Left cardiac atrium (tissue), 4 donors: ENCODE measurements at places on chromosomes 3 and 15.
A peak's percentile ranks its signal among the peaks of the same experiment; 100 is the strongest.

- no peak for DNase-seq
These were observed 2.7 kb downstream of the PDCD7 start for GRCh38 chr15:65130941-65131340.

DNA sequence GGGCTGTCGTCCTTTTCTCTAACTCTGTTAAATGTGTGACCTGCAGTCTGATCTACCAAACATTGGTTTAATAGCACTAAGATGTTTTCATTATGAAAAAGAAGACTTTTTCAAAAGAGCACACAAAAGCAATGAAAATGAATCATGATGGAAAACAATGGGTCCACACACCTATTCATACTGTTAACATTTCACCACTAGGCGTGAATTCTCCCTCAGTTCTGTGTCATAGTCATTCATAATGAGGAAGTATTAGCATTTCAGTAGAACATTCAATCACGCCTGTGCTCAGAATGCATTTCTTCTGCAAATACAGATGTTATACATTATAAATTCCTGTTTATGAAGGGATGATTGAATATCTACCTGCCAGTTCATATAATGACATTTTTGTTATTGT, 35.9 kb downstream of the EIF4E3 start:
- DNase-seq, result no peak

DNA sequence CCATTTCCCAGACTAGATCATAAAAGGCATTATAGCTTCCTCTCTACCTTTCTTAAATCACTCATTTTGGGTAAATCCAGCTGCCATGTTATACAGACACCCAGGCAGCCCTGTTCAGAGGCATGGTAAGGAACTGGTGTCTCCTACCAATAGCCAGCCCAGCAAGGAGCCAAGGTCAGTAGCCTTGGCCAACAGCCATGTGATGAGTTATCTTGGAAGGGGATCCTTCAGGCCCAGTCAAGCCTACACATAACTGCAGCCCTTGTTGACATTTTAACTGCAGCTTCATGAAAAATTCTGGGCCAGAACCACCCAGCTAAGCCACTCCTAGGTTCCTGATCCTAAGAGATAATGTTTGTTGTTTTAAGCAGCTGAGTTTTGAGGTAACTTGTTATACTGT, 29.0 kb upstream of the ZMAT3 start:
- no peak for DNase-seq

DNA sequence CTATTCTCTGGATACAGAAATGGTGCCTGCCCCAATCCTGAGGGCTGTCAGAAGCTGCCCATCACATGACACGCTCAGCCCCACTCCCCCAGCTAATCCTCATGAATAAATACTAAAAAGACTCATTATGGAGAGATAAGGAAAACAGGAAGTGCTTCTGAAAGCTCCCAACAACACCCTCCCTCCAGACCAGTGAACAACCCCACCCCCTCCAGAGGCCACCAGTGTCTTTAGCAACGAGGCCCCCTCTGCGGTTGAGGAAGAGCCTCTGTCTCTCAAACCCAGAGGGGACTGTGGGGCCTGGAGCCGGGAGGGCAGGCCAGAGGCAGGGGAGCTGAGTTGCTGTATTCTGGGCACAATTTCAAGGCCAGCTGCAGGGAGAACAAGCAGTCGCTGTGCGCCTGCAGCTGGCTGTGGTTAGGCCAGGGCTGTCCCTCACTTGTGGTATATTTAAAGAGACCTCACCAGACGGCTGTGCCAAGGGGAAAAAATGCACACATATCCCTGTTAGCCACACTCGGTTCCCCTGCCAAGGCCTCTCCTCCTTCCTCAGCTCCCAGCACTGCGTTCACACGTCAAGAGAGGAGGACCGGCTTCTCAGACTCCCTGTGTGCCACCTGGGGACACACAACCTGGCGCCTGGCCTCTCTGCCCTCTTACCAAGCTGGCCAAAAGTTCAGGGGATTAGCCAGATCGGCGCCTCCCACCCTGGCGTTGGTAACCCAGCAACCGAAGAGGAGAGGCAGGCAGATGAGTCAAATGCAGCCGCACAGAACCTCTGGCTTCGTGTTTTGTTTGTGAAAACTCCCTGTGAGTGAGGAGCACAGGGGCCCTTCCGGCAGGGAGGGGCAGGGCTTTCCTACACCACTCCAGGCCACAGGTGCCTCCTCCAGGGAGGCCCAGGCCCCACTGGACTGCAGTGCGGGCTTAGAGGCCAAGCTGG, 101.2 kb upstream of the ETV5 start:
- DNase-seq, result peak; percentile 50

DNA sequence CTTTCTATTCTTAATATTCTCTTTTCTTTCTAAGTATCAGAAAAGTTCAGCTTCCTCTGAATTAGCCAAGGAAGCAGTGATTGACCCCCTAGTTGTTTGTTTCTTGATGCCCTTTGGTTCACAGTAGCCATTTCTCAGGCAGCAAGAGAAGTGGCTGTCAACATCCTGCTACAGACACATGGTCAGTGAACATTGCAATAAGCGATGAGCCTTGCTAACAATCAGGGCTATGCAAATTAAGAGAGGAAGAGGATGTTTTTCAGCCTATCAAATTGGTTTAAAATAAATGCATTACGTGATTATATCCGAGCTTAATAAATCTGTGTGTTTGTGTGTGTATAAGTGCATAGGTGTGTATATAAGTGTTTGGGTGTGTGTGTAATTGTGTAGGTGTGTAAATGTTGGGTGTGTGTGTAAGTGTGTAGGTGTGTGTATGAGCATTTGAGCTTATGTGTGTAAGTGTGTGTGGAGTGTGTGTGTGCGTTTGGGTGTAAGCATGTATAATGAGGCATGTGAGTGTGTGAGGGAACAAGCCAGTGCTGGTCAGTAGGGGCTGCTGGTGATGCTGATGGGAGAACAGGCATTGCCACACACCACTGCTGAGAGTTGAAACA, 78.1 kb upstream of the XCR1 start:
- no peak for DNase-seq

- DNase-seq, result no peak
These were observed 55.9 kb downstream of the MDFIC2 start for GRCh38 chr3:70256566-70256965.

DNA sequence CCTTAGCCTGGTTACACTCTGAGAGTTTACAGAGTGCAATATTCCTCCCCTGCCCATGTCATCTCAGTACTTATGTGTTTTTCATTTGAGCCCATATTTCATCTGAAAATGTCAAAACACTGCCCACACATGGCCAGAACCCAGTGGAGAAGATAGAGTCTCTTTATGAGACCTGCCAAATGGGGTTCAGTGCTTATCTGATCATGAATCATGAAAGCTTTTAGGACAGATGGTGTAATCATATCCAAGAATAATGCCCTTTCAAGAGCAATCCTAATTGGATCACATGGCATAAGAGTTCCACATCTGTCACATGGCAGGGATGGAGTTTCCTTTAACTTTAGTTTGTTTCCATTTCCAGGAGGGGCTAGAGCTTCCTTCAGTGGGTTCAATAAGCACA, 77.2 kb upstream of the AGBL1 start:
- DNase-seq, result no peak

DNA sequence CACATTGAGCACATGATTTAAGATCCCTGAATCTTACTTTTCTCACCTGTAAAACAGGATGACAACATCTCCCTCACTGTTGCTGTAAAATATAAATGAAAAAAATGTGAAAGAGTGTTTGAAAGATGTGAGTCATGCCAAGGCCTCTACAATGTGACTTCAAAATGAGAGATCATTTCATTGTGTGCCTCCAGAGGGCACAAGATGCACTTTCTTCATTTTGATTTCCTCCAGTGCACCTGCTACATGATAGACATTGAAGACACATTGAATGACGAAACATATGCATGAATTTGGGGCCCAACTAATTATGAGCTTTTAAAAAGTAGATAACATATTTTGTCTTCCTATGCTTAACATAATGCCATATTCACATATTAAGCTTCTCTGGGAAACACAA, 170.3 kb downstream of the MOBP start:
- no peak for DNase-seq

DNA sequence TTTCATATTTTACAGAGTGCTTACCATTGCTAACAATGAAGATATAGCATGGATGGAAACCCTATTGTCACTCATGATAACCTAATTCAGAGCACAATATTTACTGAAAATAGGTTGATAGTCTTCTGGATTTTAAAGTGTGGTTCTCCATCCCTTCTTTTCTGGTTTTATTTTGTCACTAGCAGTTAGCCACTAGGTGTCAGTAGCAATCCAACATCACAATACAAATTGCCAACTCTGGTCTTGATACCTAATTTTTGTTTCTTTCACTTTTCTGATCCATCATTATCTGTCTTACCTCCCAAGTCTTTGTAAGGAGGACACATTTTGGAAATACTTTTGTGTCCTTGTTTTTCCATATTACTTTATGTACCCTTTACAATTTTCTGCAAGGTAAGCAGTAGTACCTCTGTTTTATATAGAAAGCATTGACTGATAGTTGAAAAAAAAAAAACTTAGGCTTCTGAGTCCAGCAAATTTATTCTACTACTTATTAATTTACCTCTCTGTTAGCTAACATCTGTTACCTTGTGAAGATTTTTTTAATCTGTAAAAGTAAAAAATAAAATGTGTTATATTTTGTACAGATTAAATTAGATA, 28.3 kb upstream of the CRYBG3 start:
- no peak for DNase-seq

- no peak for DNase-seq
These were observed 9.3 kb upstream of the GBE1 start for GRCh38 chr3:81770710-81771109.

DNA sequence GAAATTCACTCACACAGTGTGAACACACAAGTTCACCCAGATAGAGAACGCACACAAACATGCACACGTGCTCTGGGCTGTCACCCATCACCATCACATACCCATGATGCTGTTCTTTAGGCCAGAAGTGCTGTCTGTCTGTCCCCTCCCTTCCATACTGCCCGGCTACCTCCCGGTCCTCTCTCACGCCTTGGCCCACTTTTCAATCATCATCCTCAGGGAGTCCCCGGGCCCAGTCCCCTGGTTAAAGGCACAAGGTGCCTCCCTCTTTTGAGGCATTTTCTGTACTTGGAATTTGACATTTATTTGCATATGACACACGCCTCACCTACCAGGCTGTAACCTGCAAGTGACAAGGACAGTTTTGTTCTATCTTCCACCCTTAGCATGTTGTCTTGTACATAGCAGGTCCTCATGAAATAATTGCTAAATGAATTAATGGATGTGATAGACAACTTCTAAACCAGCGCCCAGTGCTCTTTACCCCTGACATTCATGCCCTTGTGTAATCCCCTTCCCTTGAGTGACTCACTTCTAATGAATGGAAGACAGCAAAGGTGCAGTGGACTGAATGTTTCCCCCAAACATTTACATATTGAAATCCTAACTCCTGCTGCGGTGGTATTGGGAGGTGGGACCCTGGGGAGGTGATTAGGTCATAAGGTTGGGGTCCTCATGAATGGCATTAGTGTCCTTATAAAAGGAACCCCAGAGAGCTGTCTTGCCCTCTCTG, 73.9 kb upstream of the ADPGK start:
- no peak for DNase-seq

DNA sequence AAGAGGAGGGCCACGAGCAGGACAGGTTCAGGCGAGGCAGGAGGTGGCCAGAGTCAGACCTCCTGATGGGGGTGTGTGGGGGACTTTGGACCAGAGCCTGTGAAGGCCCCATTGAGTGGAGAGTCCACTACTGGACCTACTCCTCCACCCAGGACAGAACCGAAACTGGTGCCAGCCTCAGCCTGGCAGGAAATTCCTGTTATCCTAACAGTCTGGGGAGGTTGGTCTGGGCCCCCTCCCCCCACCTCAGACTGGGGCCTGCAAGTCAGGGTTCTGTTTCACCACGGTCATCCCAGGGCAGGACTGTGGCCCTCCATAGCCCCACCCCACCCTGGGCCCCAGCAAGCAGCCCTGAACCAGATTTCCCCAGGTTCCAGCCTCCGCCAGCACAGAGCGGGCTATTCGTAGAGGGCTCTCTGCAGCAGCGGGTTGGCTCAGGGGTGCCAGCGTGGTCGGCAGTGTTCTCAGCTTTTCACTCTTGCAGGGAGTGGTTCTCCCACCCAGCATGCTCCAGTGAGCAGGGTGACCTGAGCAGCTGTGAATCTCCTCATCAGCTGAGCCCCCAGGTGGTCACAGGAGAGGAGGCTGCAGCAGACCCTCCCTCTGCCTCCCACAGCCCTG, 217.3 kb downstream of the TBC1D2B start:
- DNase-seq, result no peak

DNA sequence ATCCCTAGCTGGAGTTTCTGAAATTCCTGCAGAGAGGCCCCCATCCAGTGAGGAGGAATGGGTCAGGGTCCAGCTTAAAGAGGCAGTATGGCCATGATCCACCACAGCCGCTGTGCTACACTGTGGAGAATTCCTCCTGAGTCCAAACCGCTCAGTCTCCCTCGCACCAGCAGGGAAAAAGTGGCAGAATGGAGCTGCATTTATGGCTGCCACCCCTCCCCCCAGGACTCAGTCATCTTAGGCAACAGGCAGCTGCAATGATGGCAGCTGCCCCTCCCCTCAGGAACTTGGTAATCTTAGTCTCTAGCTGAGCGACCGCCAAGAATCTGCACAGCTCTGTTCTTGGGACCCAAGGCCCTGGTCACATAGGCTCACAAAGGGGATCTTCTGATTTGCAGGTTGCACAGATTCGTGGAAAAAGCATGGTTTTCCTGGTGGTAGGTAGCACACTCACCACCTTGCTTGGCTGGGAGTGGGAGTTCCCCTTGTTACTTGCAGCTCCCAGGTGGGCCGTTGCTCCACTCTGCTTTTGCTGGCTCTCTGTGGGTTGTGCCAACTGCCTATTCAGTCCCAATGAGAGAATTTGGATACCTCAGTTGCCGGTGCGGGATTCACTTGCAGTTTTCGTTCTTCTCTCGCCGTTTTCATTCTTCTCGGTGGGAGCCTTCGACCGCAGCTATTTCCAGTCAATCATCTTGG, 204.1 kb downstream of the STXBP5L start:
- DNase-seq, result no peak

DNA sequence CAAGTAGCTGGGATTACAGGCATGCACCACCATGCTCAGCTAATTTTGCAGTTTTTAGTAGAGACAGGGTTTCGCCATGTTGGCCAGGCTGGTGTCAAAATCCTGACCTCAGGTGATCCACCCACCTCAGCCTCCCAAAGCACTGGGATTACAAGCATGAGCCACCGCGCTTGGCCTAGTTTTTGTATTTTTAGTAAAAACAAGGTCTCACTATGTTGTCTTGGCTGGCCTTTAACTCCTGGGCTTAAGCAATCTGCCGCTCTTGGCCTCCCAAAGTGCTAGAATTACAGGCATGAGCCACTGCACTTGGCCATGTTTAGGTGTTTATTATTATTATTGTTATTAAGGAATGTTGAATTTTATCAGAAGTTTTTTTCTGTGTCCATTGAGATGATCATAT, 14.7 kb downstream of the IL16 start:
- DNase-seq, result no peak

GRCh38 chr3:1442271-1442670, 349.4 kb downstream of the CNTN6 start:
- no peak for DNase-seq

DNA sequence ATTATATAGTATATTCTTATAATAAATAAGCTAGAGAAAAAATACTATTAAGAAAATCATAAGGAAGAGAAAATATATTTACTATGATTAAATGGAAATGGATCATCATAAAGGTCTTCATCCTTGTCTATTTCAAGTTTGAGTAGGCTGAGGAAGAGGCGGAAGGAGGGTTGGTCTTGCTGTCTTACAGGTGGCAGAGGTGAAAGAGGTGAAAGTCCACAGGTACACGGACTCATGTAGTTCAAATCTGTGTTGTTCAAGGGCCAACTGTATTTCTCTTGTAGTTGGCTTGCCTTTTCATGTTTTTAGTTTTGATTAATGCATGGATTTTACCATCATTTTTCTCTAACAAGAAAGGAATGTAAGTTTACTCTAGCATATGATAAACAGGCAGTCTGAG, 41.7 kb downstream of the PDCD6IP start:
- DNase-seq, result no peak
